Activated CD8-positive, alpha-beta T cell treated with anti-CD3 and anti-CD28 coated beads for 36 hours (primary cell): ENCODE measurements at places on chromosomes 4 and X.

GRCh38 chrX:133444196-133444595, 28.9 kb upstream of the GPC4 start:
- no peak overlapping the region for H3K27ac ChIP-seq
- no peaks in the 10 kb centered on the region for H3K36me3 ChIP-seq
- peaks cover 3% of the 10 kb centered on the region for H3K4me1 ChIP-seq
- no peak for DNase-seq
- peaks cover 3% of the 10 kb centered on the region for H3K27me3 ChIP-seq
- no peak overlapping the region for H3K4me3 ChIP-seq

DNA sequence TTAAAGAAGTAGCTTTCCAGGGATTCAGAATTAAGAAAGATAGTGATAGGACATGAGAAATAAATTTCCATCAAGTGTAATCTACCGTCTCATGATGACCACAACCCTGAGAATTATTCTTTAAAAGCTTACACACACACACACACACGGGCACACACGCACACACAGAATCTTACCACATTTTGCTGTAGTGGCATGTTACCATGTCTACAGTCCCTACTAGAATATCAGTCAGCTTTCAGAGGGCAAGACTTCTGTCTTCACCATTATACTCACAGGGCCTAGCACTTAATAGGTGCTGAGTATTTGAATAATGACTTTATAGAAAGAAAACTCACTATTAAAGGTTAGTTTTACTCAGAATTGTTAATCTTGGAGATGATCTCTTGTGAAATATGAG, 15.4 kb downstream of the CMC4 start:
- no peak overlapping the region for H3K4me3 ChIP-seq
- peak overlapping the region; percentile 68 for H3K27ac ChIP-seq

GRCh38 chr4:120155287-120155686, 88.6 kb upstream of the MAD2L1 start:
- H3K27ac ChIP-seq: no peak overlapping the region
- no peaks in the 10 kb centered on the region for H3K4me1 ChIP-seq
- H3K27me3 ChIP-seq: no peaks in the 10 kb centered on the region
- H3K36me3 ChIP-seq: no peaks in the 10 kb centered on the region
- no peak overlapping the region for H3K4me3 ChIP-seq
- no peak for DNase-seq

GRCh38 chr4:132530861-132531260, 618.2 kb upstream of the PCDH10 start:
- H3K4me3 ChIP-seq: no peak overlapping the region
- no peaks in the 10 kb centered on the region for H3K27me3 ChIP-seq
- no peaks in the 10 kb centered on the region for H3K4me1 ChIP-seq
- no peak for DNase-seq
